Adrenal gland (tissue), 19 donors: ENCODE measurements at places on chromosomes 6 and 20. TPM values are rescaled to one million over a fixed set of nuclear protein-coding genes. Genes with fewer than 3 reads are reported as not detected.

Gene IER3
- 22.5 TPM for total RNA-seq

DNA sequence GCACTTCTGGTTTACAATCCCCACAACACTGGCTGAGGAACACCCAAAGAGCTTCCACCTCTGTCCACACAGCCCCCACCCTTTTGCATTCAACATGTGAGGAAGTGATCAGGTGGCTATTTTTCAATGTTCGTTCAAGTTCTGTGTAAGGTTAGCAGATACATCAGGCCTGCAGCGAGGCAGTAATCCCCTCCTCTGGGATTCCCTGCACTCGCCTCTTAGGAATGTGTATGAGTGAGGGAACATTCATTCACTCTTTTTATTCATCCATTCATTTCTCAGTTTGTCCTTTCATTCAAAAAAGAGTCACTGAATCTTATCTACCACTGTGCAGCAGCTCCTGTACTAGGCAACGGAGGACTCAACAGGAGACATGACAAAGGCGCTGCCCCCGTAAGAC is 236.4 kb upstream of the PRDM1 start:
- H3K27ac ChIP-seq: no peak overlapping the region
- no peak for DNase-seq
- no peaks in the 10 kb centered on the region for H3K27me3 ChIP-seq
- H3K4me1 ChIP-seq: no peaks in the 10 kb centered on the region

Gene ZSWIM3
- total RNA-seq: 6.3 TPM

GRCh38 chr20:2804852-2805688 is 4.6 kb upstream of the CPXM1 start:
- H3K36me3 ChIP-seq: no peaks in the 10 kb centered on the region
- no peaks in the 10 kb centered on the region for H3K4me1 ChIP-seq
- H3K27ac ChIP-seq: no peak overlapping the region
- peaks cover 32% of the 10 kb centered on the region for H3K27me3 ChIP-seq

Gene PRDM13
- not detected for total RNA-seq

DNA sequence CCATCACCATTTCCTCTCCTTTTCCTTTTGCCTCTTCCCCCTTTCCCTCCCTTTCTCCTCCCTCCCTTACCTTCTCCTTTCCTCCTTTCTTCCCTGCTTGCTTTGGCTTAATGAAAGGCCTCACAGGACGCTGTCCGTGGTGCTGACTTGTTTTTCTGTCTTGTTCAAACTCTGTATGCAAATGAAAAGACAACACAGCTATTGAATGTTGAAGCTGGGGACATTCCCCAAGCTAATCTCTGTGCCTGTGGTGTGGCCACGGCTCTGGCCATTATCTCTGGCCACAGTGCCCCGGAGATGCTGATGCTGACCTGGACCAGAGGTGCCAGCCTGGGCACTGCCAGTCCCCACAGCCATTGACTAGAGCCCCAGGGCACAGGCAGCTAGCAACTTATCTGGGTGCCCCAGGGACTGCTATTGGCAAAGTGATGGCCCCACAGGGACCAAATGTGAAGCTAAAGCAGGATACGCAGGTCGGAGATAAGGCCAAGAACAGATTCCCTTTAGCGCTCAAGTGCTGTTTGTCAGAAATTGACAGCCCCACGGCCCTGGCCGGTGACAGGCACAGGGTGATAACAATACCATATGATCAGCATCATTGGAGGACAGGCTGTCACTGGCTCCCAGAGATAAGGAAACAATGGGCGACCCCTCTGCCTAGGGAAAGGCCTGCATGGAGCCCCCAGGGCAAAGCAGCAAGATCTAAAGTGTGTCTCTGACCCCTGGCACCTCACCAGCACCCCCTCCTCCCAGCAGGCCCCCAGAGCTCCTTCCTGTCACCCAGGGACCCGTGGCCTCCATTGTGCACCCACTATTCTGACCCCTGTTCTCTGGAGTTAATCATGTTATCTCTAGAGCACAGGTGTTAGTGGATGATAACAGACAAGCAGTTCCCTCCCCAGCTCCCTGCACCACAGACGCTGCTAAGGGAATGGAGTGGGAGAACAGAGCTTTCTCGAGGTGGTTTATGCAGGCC is 31.6 kb upstream of the SLC32A1 start:
- H3K4me3 ChIP-seq: no peak overlapping the region
- no peaks in the 10 kb centered on the region for H3K4me1 ChIP-seq
- H3K27me3 ChIP-seq: peaks cover 6% of the 10 kb centered on the region
- DNase-seq: peak; percentile 65
- no peak overlapping the region for H3K27ac ChIP-seq
- no peaks in the 10 kb centered on the region for H3K36me3 ChIP-seq

- no peaks in the 10 kb centered on the region for H3K4me1 ChIP-seq
- peaks cover 9% of the 10 kb centered on the region for H3K27me3 ChIP-seq
- no peak overlapping the region for H3K4me3 ChIP-seq
- H3K27ac ChIP-seq: no peak overlapping the region
- DNase-seq: no peak
Observed at GRCh38 chr6:33962246-33963027, 158.6 kb upstream of the MLN start.

DNA sequence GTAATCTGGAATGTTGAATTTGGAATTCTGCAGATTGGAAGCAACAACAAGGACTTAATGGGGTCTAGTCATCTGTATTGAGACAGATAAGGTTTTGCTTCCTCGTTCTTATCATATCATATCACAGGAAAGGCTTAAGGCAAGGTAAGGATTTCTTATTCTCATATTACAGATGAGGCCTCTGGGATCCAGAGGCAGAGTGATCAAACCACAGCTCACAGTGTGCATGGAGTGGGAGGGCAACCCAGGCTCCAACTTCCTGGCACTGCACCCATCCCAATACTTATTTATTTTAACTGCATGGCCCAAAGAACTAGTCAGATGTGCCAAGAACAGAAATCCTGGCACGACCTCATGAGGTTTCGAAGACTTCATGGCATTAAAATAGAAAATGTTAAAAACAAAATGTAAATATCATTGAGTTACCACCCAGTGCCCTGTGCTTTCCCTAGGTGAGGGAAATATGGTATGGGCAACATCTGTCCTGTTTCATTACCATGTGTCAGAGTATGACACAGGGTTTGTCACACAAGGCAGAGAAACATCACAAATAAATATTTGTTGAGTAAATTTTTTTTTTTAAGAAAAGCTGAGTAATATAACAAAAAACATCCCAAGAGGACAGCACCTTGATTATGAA is 191.9 kb downstream of the ISM1 start:
- no peaks in the 10 kb centered on the region for H3K4me1 ChIP-seq
- no peaks in the 10 kb centered on the region for H3K27me3 ChIP-seq
- no peak for DNase-seq
- no peak overlapping the region for H3K27ac ChIP-seq

GRCh38 chr6:104522533-104522932 is 337.2 kb downstream of the HACE1 start:
- H3K27me3 ChIP-seq: no peaks in the 10 kb centered on the region
- no peak overlapping the region for H3K4me3 ChIP-seq
- no peaks in the 10 kb centered on the region for H3K36me3 ChIP-seq
- no peak overlapping the region for H3K27ac ChIP-seq

Gene ZSCAN12
- total RNA-seq: 5.4 TPM

- no peak overlapping the region for H3K4me3 ChIP-seq
- no peaks in the 10 kb centered on the region for H3K27me3 ChIP-seq
- no peaks in the 10 kb centered on the region for H3K4me1 ChIP-seq
- H3K36me3 ChIP-seq: no peaks in the 10 kb centered on the region
- no peak for DNase-seq
- H3K27ac ChIP-seq: no peak overlapping the region
Observed at GRCh38 chr6:142235791-142236190, 66.0 kb upstream of the ADGRG6 start.

DNA sequence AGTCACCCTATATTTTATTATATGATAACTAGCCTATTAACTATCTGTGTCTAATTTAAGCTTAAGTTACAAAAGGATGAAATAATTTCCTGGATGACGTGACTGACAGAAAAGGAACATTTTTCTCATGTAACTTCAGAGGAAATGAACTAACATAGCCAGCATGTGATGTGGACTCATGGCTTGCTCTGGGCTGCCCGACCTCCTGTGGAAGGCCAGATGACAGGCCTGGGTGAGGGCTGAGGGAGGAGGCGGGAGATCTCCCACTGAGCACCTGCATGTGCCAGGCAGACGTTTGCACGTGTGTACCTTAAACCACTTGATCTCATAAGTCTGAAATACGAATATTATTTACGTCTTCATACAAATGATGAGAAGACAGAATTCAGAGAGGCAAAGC is 321.1 kb downstream of the SYNE1 start:
- H3K27ac ChIP-seq: no peak overlapping the region
- no peak overlapping the region for H3K4me3 ChIP-seq
- DNase-seq: peak; percentile 34
- H3K4me1 ChIP-seq: no peaks in the 10 kb centered on the region
- H3K27me3 ChIP-seq: no peaks in the 10 kb centered on the region

DNA sequence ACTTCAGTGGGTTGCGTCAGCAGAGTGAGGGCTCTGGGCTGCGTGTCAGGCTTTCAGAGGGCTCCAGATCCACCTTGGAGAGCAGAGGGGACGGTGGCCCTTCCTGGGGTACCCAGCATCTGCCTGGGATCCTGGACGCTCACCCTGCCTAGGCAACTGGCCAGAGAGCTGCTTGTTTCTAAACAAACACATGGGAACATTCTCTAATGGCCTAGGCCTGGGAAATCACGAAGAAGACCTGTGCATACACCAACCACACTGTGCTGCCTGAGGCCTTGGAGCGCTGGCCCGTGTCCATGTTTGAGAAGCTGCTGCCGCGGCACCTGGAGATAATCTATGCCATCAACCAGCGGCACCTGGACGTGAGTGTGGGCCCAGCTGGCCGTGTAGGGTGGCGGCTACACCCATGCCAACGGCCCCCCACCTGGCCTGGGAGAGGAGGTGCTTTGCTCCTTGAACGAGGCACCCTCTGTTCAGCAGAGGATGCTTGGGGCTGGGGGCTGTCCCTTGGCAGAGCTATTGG is 32.2 kb downstream of the PYGB start:
- H3K36me3 ChIP-seq: peaks cover 81% of the 10 kb centered on the region
- no peak overlapping the region for H3K4me3 ChIP-seq
- no peaks in the 10 kb centered on the region for H3K27me3 ChIP-seq
- DNase-seq: peak; percentile 6

Gene GABRR1
- total RNA-seq: not detected

Gene NKAIN2
- 0.22 TPM for total RNA-seq

DNA sequence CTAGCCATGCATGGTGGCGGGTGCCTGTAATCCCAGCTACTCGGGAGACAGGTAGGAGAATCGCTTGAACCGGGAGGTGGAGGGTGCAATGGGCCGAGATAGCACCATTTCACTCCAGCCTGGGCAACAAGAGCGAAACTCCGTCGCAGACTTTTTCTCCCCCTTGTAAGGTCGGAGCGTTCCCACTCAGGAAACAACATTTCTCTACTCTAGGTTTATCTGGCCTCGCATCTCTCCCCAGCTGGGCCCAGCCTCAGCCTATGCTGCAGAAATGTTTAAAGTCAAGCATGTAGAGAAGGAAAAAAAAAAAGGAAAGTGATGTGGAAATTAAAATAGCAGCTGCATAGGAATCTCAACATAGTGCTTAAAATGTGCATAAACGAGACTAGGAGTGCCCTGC is 172.3 kb downstream of the TRIM27 start:
- no peaks in the 10 kb centered on the region for H3K36me3 ChIP-seq
- no peak for DNase-seq
- H3K27ac ChIP-seq: no peak overlapping the region
- H3K4me3 ChIP-seq: no peak overlapping the region
- H3K4me1 ChIP-seq: no peaks in the 10 kb centered on the region

- no peak for DNase-seq
- H3K4me3 ChIP-seq: no peak overlapping the region
- H3K27me3 ChIP-seq: no peaks in the 10 kb centered on the region
- no peaks in the 10 kb centered on the region for H3K36me3 ChIP-seq
- no peaks in the 10 kb centered on the region for H3K4me1 ChIP-seq
Observed at GRCh38 chr20:42572320-42573016, 617.2 kb downstream of the PTPRT start.

Gene SLC12A5
- total RNA-seq: 17.3 TPM
